Renal cortical epithelial cell (primary cell): ENCODE measurements at places on chromosomes 12 and 14. TPM values are rescaled to one million over a fixed set of nuclear protein-coding genes. Genes with fewer than 3 reads are reported as not detected.

The MFAP5 gene
- total RNA-seq: 0.85 and 3.3 TPM in 2 replicates

The LALBA gene
- not detected in 2 replicates for total RNA-seq

The SP1 gene
- total RNA-seq: 33.3 and 51.7 TPM in 2 replicates

The CCDC196 gene
- not detected in 2 replicates for total RNA-seq

The B4GALNT1 gene
- 0.20 and 1.4 TPM in 2 replicates for total RNA-seq

The GRIP1 gene
- total RNA-seq: 6.4 and 32.4 TPM in 2 replicates

The NOS1 gene
- total RNA-seq: 0.05 TPM in 1 of 2 replicates, not detected in the other

The KRT1 gene
- not detected in 2 replicates for total RNA-seq

The CLEC7A gene
- total RNA-seq: 0.05 TPM in 1 of 2 replicates, not detected in the other
